ENCODE measurements at places on chromosomes 5 and 9. TPM values are rescaled to one million over a fixed set of nuclear protein-coding genes. Genes with fewer than 3 reads are reported as not detected.
A peak's percentile ranks its signal among the peaks of the same experiment; 100 is the strongest.

- DNase-seq, result no peak
Observed at GRCh38 chr5:147452165-147452811, 57.6 kb downstream of the DPYSL3 start.

- no peak for DNase-seq
Observed at GRCh38 chr9:29945012-29945411, 2371.7 kb upstream of the C9orf72 start.

DNA sequence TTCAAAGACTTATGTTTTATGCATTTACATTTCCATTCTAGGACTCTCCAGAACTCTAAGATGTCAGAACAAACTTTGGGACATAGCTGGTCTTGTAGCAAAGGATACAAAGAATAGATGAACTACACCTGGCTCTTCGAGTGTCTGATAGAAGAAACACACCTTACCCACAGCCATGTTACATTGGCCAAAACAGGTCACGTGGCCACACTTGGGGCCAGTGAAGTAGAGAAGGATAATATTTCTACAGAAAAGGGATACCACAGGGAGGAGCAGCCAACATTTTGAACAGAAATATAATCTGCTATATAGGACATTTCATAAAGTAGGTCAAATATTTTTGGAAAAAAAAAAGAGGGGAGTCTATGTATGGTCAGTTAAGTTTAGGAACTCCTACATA is 22.7 kb upstream of the LIFR start:
- DNase-seq, result no peak

DNA sequence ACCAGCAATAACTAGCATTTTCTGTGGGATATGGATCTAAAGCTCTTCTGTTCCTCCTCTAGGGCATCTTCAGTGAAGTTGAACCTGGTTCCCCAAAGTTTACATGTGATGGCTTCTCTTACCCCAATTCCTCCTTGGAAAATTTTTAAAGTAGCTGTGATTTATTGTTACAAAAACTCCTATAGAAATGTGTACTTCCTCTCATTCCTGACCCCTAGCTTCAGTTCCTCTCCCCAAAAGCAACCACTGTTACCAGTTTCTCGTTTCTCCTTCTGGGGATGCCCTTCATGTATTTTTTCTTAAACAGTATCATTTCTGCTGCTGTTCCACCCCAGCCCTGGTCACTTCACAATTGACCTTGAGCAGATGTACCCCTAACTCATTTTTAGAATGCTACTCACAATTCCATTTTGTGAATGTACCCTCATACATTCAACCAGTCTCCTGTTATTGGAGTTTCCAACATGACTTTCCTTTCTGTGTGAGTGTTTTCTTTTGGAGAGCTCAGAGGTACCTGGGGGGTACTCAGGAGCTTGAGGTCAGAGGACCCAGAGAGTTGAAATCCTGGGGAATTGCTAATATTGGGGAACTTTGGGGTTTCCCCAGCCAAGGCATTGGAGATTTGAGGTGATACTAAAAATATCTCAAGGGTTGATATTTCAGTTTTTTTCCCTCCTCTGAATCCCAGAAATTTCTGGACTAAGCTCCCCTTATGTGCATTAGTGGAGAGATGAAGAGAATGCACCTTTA is 18.6 kb upstream of the GLRX start:
- no peak for DNase-seq

GRCh38 chr9:123407217-123407851 is 51.3 kb downstream of the CRB2 start:
- peak; percentile 33 for DNase-seq

The FAM151B gene
- total RNA-seq, result 2.9 TPM

The IRX4 gene
- not detected for total RNA-seq

The PCDHB6 gene
- under 0.01 TPM for total RNA-seq

Data from IMR-90 (cell line).